Right ventricle myocardium superior (tissue), 1 donor: ENCODE measurements at places on chromosomes 6 and 20.
A peak's percentile ranks its signal among the peaks of the same experiment; 100 is the strongest.

GRCh38 chr20:33059741-33060390 is 6.2 kb downstream of the BPIFB3 start:
- DNase-seq: no peak

GRCh38 chr20:36563374-36563773 is 10.0 kb upstream of the TGIF2 start:
- no peak for DNase-seq

GRCh38 chr20:48822879-48823385 is 4.9 kb downstream of the PREX1 start:
- no peak for DNase-seq

DNA sequence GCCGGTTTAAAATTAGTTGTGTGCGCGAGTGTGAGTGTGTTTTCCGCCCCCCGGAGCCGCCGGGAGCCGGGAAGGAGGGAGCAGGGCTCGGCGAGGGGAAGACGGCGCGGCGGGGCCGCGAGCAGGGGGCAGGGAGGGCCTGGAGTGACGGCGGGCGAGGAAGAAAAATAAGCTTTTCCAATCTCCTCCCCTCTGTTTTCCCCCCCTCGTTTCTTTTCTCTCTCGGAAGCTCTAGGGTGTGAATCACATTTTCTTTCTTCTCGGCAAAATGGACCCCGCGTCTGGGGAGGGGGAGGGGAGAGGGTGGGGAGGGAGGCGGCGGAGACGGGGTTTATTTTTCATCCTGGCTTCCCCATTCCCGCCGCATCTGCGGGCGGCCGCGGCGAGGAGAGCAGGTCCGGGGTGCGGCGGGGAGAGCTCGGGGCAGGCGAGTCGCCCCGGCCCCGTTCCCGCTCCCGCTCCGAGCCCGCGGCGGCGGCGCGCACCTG is 881 bp downstream of the BICRAL start:
- DNase-seq: peak; percentile 86

GRCh38 chr20:35192118-35192872 is 20.4 kb downstream of the PROCR start:
- no peak for DNase-seq

DNA sequence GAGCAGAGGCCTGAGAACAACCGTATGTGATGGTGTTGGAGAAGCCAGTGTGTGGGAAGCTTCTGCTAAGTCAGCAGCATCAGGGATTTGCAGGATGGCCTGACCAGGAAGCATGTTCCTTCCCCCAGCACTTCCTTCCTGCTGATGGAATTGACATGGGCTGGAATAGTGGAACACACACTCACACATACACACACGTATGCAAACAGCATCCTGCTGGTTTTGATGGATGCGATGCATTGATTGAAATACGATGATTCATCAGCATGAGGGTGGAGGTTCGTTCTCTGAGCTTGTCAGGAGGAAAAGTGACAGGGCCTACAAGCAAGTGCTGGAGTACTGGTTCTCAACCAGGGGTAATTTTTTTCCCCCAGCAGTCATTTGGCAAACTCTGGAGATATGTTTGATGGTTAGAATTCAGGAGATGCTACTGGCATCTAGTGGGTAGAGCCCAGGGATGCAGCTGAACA is 229.1 kb downstream of the NFATC2 start:
- DNase-seq: no peak

DNA sequence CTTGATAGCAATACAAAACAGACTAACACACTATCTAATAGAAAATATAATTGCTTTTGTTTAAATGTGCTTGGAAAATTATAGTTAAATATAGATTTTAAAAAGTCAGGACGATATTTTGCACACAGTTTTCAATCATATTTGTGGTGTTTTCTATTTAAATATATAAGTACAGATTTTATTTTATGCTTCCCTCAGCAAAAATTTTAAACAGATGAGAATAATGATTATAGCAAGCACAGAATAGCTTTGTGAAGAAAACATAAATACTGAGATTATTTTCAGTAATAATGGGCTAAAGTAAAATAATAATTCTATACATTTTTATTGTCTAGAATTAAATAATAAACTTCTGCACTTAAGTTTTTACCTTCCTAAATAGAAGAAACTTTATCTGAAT is 809.4 kb downstream of the PHF3 start:
- no peak for DNase-seq

GRCh38 chr20:38283236-38283635 is 20.7 kb upstream of the BPI start:
- no peak for DNase-seq

- DNase-seq: peak; percentile 32
Measured at GRCh38 chr20:64112691-64113443, 5.5 kb upstream of the NPBWR2 start.

GRCh38 chr6:158552796-158553138 is 7.1 kb upstream of the TMEM181 start:
- no peak for DNase-seq
